NCI-H1048 (cell line): ENCODE measurements at places on chromosomes 6 and 20.

- no peak for DNase-seq
Measured at GRCh38 chr6:110532431-110532830, 56.0 kb upstream of the SLC22A16 start.

- no peak for DNase-seq
Measured at GRCh38 chr20:62942456-62942855, 4.5 kb downstream of the GID8 start.

DNA sequence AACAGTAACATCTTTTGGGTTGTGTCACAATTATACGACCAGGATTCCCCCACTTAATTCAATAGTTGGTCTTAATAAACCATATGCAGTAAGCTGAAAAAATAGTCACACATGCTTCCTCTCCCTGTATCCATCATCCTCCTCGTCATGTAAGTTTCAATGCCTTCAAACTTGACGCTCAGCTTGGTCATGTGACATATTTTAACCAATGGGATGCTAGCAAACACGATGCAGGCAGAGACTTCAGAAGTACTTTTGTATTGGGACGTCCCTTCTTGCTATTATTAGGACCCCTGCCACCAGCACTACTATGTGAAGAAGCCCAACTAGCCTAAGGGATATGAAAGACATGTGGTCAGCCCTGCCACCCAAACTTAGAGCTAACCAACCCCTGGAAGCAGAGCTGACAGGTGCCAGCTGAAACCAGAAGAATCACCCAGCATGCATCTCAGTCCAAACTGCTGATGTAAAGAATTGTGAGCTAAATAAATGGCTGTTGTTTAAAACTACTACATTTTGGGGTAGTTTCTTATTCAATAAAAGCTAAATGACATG lies 49.3 kb downstream of the CGA start:
- no peak for DNase-seq

- DNase-seq: no peak
Measured at GRCh38 chr20:32991383-32991782, 12.8 kb downstream of the SUN5 start.

DNA sequence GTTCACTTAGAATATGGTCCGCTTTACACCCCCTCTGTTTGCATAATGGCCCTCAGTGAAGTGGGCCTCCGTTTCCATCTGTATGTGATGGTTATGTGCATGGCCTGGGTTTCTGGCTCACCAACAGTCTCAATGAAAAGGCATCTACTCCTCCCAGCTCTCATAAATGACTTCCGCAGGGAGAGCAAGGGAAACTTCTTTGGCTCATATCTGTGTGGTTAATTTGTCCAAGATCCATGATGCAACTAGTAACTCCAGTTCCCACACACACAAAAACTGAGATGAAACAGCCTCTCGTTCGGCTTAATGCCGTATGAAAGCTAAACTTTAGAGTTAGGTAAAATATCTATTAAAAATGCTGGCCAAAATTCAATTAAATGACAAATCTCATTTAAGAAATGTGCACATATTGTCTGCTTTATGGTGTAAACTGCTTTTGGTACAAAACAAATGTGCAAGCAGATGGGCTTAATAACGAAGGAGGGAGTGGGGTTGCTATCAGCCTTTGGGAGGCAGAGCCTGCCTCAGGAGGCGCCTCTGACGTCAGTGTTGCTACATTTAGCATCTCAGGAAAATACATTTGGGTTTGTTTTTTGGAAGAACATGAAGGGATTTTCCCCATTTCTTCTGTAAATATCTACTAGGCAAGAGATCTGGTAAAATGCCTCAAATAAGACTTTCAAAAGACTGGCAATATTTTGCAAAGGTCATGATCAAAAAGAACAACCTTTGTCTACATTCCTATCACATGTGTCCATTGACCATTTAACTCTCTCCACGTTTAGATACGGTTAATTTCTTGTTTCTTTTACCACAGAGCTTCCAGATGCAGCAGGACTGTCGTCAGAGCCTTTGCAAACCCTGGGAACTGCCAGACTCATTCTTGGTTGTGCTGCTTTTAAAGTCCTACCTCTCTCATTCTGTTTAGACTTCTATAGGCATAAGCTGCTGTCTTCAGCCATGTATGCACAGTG lies 96.8 kb downstream of the ARMC2 start:
- no peak for DNase-seq

- DNase-seq: no peak
Measured at GRCh38 chr6:111724039-111724438, 118.4 kb upstream of the TRAF3IP2 start.

- no peak for DNase-seq
Measured at GRCh38 chr6:140811642-140812041, 1321.1 kb upstream of the GJE1 start.

GRCh38 chr20:46568570-46569129 lies 18.2 kb upstream of the OCSTAMP start:
- DNase-seq: peak; percentile 1

GRCh38 chr6:36326356-36326995 lies 10.2 kb downstream of the BNIP5 start:
- DNase-seq: no peak

GRCh38 chr20:5524896-5525295 lies 208.1 kb upstream of the PROKR2 start:
- DNase-seq: no peak

- DNase-seq: no peak
Measured at GRCh38 chr6:76230711-76231110, 158.2 kb upstream of the IMPG1 start.
